ENCODE measurements at places on chromosomes 5 and 9.
A peak's percentile ranks its signal among the peaks of the same experiment; 100 is the strongest.

- no peak for DNase-seq
These were observed 8.9 kb upstream of the ENTPD8 start for GRCh38 chr9:137449931-137450538.

DNA sequence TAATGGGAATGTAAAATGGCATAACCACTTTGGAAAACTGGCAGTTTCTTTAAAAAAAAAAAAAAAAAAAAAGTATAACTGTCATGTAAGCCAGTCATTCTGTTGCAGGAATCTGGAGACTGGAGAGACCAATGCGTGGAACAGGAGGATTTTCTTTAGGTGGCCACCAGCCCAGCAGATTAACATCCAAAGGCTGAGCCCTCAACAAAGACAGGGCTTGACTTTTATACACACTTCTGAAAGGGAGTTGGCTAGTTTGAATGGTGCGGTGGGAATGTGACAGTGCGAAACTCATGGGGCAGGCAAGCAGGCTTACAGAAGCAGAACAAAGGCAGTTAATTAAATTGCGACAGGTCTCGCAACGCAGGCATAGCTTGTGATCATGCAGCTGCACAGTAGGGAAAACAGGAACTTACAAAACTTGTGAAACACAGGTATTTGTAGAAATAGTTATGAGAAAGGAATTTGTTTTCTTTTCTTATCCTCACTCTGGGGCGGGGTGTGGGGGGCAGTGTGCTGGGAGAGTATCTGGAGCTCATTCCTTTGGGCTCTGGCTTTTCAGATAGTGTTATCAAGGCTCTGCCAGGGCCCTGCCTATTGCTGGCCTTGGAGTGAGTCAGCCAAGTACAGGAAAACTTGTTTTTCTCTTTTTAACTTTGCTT lies 12.0 kb downstream of the UIMC1 start:
- DNase-seq: no peak

DNA sequence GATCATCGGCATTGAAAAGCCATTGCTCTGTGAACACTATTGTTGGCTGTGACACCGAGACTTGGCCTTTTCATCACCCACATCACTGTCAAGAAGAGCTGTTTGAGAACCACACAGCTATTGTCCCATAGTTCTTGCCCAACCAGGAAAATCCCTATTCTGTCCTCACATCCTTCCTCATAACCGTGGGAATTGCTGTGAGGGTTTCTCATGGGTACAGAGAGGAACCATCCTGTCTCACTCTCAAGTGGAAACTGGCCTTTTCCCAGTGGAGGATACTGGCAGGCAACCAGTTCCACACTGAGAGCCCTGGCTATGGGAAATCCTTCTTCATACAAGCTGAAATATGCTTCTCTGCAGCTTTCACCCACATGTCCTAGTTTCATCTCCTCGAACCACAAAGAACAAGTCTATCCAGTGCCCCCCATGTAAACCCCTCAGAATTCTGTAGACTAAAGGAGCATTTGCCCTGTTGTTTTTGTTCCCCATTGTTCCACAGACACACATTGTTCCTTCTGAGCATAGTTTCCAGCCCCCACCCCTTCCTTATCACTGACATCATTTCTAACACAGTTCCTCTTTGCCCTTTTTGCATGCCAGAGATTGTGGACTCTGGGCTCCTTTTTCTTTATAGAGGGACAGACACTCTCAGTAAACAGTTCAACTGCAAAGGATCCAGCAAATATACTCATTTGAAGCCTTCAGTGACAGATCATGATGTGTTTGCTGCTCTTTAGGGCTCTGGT lies 57.8 kb upstream of the C5orf46 start:
- DNase-seq: no peak

DNA sequence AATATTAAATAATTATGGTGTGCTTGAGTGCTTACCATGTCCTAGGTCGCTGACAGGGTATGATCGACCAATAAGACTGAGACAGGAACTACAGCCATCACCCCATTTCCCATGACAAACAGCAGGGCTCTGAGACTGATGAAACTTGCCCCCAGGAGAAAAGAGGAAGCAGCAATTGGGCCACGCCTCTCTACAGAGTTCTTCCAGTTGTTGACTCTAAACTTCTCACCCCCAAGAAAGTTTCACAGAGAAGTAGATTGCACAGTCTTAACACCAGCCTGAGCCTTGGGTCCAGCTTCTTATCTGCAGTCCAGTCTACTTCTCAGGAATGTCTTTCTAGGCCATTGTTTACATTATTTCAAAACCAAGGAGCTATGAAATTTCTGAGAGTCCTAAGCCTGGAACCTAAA lies 182.2 kb upstream of the ANKRD55 start:
- no peak for DNase-seq

DNA sequence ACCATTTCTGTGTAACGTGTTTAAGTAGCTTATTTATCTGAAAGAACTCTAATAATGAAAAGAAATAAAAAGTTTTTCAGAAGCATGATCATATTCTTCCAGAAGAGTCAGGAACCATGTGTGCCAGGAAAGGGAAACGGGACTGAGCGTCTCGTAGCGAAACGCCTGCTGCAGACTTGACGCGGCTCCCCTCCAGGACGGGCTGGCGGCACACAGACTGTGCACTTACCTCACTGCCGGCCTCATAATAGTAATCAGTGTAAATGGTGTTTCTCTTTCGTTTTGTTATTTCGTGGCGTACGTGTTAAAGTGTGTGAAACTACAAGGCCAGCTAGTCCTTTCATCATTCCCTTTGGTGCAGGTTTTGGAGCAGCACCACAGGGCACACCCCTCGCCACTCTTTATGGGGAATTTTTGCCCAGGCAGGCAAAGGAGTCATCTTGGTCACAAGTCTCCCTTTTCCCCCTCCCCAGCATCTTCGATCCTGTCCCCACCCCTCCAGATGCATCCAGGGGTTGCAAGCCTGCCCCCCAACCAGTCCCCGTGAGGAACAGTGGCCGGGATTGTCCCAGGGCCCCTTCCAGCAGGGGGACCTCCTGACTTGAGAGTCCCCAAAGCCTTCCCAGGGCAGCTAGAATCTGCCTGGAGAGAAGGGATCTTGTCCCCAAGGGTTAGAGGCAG lies 233.1 kb downstream of the FANCC start:
- no peak for DNase-seq

DNA sequence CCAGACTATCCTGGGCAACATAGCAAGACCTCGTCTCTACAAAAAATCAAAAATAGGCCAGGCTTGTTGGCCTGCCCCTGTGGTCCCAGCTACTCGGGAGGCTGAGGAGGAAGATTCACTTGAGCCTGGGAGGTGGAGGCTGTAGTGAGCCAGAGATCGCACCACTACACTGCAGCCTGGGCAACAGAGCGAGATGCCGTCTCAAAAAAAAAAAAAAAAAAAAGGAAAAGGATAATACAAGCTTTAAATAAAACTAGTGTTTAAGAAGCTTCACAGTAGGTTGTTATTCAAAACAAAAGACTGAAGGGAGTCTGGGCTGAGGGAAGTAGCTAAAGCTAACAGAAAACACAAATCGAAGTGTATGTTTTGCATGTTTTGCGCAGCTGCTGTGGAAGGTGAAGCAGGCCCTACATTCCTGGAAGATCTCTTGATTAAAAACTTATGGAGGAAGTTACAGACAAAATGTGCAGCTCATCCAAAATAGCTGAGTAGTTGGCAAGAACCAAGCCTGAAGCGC lies 581 bp upstream of the C9orf40 start:
- DNase-seq: no peak

- DNase-seq: no peak
These were observed 53.4 kb upstream of the PTCH1 start for GRCh38 chr9:95570150-95570549.

DNA sequence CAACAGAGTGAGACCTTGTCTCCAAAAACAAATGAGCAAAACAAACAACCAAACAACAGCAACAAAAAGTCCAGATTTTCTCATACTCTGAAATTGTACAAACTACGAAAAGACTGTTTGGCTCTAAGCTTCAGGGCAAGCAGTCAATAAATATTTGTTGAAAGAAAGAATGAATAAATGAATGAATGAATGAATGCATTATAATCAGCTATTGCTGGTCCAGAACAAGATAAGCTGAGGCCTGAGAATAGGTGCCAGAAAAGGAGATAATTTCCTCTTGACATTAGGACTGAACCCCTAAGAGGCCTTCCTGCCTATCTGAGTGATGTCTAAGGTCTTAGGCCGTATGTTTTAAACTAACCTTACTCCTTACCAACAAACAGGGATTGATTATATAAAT lies 99.2 kb upstream of the IL6ST start:
- no peak for DNase-seq

- peak; percentile 72 for DNase-seq
These were observed 1.4 kb downstream of the PTTG1 start for GRCh38 chr5:160423099-160423498.

GRCh38 chr5:34895641-34896419 lies 19.5 kb downstream of the RAD1 start:
- no peak for DNase-seq

- DNase-seq: no peak
These were observed 4.1 kb downstream of the SLC31A2 start for GRCh38 chr9:113154946-113155345.

All from NCI-H1436 (cell line).